ENCODE measurements at places on chromosomes 7 and 10.

DNA sequence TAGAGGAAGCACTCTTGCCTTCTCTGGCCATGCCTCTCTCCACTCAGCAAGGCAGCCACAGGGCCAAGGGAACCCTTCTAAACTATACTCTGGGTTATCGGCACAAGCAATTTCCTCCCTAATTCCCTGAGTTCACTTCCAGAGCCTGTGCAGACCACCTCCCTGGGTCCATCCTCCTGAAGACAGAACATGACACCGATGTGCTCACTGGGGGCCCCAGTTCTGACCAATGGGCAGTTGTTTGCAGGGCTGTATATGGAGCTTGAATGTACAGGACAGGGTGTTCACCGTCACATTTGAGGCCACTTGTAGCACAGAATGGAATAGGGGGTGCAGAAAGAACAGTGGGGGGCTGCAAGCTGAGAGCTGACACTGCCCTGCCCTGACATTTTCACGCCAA lies 77.7 kb downstream of the TFEC start:
- no peak for DNase-seq

DNA sequence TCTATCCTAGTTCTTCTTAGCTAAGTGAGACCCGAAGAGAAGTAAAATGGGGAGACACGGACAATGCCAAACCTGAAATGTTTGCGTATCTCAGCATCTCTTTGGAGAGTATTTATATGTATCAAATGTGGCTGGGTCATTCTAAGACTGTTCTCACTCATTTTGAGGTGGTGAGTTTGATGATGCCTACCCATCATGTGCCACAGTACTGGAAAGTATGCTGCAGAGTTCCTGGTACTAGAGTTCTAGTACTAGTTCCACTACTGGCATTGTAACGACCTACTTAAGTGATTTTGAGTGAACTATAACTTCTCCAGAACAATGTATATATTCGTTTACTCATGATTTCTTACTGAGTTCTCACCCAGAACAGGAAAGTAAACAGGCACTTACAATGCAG lies 41.9 kb downstream of the ARMC3 start:
- no peak for DNase-seq

DNA sequence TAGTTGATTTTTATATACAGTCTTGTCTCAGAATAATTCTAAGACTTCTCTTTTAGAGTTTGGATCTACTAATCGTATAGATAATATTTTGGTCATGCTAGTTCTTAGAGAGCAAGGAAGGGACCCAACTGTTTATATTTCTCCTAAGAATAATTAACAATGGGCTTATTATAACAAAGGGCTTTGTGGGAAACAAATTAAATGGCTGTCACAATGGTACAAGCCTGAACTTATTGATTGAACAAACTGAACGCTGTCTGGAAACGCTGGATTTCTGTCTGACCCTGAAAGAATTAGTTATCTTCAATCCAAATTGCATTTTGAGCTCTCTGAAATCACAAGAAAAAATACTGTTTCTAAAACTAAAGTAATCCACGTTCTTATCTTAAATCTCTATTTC lies 56.8 kb downstream of the CSTF2T start:
- no peak for DNase-seq

DNA sequence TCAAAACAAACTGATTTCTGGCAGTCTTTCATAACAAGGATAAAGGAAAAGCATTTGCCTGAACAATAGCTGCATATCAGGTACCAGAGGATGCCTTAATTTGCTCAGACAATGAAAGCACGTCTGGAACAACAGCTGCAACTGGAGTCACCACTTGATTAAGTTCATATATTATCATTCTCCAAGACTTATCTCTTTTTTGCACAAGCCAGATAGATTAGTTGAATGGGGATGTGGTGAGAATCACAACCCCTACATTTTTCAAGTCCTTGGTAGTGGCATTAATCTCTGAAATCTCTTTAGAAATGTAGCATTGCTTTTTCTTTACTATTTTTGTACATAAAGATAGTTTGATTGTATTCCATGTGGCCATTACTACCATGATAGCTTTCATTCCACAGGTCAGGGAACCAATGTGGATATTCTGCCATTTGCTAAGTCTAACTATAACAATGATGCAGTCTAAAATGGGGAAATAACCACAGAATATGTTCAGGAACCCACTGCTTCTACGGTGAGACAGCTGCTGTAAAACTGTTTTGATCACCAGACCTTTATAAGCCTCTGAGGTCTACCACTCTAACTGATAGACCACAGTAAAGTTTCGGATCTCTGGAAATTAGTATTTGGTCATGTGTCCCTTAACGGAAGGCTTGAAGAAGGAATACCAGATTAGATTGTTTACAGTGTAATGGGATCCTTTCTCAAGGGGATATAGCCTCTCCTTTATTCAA lies 1176.2 kb downstream of the DNAJB9 start:
- no peak for DNase-seq
